Inflammatory macrophage treated with lipopolysaccharide for 1 hour (primary cell): ENCODE measurements at places on chromosomes 2 and 18.
A peak's percentile ranks its signal among the peaks of the same experiment; 100 is the strongest.

DNA sequence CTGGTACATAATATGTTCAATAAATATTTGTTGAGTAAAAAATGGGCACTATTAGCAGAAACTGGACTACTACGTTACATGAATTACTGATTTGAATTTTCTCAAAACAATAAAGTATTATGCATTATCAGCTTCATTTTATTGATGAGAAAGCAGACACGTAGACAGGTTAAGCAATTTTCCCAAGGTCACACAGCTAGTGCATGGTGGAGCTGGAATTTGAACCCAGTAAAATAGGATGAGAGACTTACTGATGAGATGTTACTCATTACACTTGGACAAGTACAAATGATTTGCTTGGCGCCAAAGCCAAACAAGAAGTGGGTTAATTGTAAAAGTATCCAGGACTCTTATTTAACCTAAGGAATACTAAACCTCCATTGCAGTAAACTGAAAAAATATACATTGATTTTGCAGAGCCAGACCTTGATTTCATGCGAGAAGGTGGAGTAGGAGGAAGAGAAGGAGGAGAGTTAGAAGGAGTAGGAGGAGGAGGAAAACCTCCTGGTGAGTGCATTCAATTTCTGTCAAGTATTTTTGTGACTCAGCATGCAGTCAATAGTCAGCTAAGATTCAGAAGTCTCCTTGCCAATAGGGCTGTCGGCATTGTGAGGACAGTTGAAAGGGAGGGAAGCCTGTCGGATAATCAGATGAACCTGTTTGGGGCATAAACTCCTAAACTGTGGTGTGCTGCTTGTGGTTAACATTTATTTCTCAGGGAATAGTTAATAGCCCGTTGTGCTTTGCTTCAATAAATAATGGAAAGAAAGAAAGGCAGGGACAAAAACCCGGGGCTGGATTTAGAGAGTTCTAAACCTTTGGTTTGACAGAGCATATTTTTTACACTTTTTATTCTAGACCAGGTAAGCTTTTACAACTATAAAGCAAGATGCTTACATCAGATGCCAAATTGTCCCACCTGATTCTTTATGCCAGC, 77.0 kb upstream of the TACR1 start:
- no peak for DNase-seq

DNA sequence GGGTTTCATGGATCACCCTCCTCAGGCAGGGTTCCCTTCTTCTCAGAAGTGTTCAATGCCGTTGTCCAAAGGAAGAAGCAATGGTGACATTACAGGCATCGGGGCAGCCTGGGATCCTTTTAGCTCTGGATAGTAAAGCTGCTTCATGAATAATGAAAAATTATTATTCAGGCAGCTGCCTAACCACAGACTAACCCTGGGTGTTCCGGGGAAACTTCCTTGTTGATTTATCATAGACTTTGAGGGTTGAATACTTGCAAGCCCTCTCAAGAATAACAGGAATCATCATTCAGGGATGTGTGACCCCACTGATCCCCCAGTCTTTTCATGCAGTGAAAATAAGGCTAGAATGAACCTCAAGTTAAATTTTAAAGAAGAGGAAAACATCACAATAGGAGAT, 419.4 kb downstream of the MEIS1 start:
- DNase-seq, result no peak

DNA sequence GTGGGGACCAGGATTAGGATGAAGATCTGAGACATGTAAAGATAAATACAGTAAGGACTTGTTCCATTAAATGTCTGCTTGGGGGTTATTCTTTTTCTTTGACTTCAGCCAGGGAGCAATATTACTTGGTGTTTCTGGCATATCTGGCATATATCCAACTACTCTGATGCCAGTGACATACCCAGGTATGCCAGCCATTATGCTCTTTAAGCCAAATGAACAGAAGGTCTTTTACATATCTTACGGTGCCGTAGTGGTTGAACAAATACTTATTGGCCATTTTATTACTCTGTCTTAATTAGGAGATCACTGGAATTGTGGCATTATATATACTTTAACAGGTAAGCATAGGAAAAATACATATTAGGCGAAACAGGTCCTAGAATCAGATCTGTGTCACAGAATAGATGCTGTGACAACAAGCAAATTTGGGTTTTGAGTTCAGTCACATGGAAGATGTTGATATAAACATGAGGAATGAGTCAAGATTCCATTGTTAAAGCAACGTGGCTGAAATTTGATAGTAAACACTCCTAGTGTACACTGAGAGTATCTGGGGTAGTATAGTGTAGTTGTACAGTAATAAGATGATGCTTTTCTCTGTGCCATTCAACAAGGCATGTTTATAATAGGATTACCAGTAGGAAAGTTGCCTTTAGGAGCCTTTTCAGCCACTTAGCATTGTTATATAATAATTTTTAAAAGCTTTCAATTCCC, 62.6 kb downstream of the KCTD18 start:
- DNase-seq, result no peak

- DNase-seq, result no peak
These were observed 24.9 kb downstream of the ASAP2 start for GRCh38 chr2:9231291-9232165.

DNA sequence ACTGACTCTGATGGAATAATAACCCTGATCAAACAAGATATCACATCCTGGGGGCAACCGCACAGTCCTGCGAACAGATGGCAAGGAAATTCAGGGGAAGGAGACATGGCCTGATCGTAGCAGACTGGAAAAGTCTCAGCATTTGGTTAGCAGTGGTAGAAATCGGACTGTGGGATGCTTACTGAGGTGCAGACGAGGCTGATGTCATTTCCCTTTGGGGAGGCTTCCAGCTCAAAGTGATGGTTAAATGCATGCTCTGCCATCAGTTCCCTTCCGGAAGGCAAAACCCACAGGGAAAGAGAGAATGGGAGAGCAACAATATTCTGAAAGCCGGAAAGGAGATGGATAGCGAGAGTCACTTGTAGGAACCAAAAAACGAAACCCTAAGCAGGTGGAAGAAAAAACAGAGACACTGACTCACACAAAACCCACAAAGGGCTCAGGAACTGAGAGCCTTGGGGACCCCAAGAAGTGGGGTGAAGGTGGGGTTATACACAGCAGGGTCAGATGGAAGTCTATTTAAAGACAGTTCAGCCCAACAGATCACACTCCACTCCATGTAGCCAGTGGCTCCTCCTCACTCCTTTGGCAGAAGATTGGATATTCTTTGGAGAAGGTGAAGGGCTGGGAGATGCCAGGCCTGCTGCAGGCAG, 93.1 kb downstream of the INPP5D start:
- DNase-seq, result no peak

DNA sequence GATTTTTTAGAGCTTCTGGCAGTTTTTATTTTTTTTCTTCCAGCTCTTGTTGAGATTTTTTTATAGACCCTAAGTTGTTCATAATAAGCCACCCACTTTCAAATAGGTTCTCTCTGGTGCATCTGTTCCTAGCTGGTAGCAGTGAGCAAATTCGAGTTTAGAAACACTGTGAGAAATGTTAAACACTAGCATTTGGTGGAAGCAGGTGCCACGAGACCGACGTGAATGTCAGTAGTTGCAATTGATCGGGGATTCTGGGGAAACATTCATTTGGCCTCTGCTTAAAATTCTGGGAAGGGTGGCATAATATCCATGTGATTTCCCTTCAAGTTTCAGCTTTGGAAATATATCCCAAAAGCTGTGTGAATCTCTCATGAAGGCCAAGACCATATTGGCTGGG, 435.0 kb downstream of the RNF144A start:
- no peak for DNase-seq

DNA sequence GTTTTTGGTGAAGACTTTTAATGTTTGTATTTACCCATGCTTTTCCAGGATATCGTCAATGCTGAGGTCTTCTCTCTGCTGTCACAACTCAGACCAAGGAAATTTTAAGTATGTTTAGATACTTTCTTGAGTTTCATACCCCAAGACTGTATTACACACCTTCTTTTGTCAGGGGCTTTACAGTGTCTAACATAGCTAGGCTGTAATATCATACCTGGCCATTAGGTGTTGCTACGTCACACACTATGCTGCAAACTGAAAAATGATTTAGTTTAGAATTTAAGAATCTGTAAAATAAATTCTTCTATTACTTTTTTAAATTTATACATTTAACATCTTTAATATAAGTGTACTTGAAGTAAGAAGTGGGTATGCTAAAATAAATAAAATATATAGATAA, 358.4 kb upstream of the NRP2 start:
- no peak for DNase-seq

GRCh38 chr2:238949710-238950345, 101.9 kb downstream of the TWIST2 start:
- DNase-seq, result no peak

GRCh38 chr18:28063271-28063761, 113.6 kb downstream of the CDH2 start:
- no peak for DNase-seq

DNA sequence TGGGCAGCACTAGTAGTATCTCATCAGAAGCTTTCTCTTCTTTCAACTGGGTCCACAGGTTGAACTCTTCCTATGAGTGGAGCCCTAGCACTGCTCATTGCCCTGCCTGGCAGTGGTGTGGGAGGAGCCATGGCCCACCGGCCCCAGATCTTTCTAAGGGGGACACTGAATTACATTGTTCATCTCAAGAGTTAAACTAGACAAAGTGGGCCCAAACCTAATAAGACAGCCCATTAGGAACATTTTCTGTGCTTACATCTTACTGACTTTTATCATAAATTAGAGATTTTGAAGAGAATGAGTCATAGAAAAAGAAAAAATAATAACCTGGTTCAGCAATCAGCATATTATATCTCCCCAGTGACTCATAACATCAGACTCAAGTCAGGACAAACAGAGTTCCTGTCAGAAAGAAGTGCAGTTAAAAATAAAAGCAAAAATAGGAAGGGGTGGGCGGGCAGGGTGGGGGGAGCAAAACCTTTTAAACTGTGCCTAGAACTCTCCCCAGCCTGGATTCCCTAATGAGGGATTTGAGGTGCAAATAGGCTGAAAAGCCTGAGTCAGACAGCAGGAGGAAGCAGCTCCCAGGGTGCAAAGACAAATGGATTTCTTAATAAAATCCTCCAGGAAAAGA, 161.6 kb upstream of the TRIB2 start:
- no peak for DNase-seq

DNA sequence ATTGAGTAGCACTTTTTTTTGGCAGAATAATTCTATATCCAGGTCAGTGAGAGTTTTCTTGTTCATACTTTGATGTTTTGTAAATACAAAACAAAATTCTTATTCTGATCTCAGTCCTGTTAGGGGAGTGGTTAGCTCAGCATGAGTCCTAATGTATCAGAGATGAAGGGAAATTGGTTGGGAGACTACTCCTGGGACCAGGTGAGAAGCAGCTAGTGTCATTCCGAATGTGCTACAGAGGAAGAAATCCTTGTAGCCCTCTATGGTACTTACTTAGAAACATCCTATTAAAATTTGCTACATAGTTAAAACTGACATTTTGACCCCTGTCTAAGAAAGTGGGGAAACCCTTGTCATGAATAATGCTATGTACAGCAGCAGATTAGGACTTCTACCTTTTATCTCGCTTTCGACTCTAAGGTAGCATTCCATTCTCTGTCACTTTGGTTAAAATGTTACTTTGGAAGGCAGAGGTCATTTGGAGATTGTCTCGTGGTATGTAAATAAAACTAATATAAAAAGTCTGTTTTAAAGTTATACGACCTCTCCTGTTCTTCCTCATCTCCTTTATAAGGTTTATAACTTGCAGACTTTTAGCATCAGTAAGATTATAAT, 65.8 kb downstream of the PARD3B start:
- DNase-seq, result no peak

DNA sequence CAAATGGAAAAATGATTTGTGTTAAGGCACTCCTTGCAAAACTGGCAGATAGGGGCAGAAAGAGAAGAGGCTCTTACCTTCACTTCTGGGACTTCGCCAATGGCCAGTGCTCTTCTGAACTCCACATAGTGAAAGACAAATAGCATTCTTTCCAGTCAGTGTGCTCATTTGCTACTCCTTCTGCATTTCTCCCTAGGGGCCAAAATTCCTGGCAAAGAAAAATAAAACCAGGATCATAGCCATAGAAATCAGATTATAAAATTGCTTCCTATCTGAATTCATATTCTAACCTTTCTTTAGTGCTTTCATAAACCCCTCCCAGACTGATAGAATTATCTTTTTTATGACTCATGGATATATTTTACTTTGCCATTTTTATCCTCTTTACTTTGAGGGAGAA, 56.9 kb upstream of the PELI1 start:
- no peak for DNase-seq

DNA sequence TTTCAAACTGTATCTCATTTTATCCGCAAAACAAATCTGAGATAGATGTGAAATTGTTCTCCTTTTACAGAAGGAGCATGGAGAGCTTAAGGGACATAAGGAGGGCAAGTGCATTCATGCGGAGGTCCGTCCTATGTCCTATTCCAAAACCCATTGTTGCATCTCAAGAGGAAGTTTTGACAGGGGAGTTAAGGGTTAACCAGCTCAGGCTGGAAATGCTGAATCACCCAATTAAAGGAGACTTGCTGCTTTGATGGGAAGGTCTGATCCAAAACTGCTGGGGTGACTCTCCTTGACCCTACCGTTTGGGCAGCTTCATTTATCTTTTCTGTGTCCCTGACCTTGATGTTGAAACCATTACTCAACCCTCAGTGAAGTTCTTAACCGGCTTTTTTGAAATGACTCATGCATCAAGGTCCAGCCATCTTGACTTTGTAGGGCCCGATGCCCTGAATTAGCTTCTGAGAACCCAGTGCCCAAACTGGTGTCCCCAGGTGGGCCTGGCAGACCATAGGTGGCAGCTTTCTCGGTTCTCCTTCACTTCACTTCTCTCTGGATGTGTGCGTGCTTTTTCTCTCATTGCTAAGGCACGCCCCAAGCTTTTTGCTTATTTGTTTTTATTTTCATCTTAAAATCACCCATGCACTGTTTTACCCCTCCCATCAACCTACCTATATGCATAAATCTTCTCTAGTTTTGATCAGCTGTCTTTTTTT, 15.9 kb upstream of the TXNDC2 start:
- DNase-seq, result peak; percentile 57

- DNase-seq, result no peak
These were observed 226.0 kb upstream of the ITGA4 start for GRCh38 chr2:181231151-181231550.

DNA sequence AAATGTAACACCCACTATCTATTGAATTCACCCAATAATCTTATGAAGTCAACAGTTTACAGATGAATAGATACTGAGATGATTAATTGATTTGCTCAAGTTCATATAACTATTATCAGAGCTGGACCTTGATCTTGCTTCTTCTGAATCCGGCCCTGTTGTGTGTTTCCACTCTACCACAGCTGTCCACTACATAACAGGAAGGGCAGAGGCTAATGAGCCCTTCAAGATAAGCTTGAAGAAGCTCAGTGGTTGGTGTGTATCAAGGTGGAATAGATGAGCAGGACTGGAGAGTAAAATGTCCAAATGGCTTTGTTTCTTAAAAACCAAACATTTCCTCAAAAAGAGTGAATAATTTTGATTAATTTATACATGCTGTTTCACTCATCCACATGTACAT, 56.4 kb upstream of the ITGB6 start:
- no peak for DNase-seq

GRCh38 chr2:186690786-186691185, 3.1 kb upstream of the FAM171B start:
- no peak for DNase-seq

GRCh38 chr2:202049840-202050239, 16.2 kb downstream of the FZD7 start:
- DNase-seq, result no peak
